ENCODE measurements at places on chromosomes 4 and X.

DNA sequence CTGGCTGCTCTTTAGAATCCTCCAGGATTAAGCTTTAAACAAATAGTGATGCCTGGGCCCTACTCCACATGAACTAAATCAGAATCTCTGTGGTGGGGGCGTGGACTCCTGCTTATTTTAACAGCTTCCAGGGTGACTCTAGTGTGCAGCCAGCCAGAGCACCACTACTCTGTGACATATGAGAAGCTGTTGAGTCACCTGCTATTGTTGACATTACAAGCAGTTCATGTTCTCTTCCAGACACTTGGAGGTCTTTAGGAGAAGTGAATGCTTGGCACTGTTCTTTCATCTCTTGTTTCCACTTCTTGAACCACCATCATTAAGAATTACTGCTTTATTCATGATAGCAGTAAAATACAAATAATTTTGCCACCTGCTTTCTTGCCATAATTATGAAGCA is 426 bp upstream of the C4orf51 start:
- no peak for DNase-seq

GRCh38 chr4:26238778-26239679 is 81.8 kb upstream of the RBPJ start:
- no peak for DNase-seq

GRCh38 chr4:83561381-83561780 is 25.5 kb downstream of the GPAT3 start:
- DNase-seq: no peak

GRCh38 chrX:56795309-56795868 is 66.3 kb downstream of the NBDY start:
- no peak for DNase-seq

DNA sequence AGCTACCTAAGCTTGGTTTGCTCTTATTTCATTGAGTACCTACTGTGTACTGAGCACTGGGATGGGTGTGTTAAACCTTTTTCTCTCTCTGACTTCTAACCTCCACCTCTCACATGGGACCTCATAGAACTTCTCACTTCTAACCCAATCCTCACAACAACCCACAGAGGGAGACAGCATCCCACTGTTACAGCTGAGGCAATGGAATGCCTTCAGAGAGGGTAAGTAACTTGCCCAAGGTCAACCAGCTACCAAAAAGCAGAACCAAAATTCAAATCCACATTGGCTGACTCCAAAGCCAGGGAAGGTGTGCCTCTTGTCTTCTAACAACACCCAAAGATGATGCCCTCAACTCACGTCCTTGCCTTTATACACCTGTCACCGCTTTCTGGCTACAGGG is 5.4 kb downstream of the SEL1L3 start:
- DNase-seq: no peak

GRCh38 chr4:159551281-159551680 is 448.4 kb downstream of the RAPGEF2 start:
- DNase-seq: no peak

GRCh38 chr4:54077812-54078211 is 13.4 kb upstream of the CHIC2 start:
- DNase-seq: no peak

DNA sequence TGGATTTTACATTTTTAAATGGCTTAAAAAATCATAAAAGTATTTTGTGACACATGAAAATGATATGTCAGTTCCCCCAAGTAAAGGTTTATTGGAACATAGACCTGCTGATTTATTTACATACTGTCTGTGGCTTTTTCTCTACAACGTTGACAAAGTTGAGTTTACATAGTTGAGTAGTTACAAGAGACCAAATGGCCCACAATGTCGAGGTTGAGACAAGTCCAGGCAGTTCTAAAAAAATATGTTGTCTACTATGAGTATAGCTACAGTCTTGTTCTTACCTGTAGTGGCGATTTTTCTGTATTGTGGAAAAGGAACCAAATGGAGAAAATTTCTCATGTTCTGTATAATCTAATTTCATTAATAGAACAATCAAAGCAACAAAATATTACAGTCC is 163.2 kb downstream of the FRAS1 start:
- no peak for DNase-seq
